ENCODE measurements at places on chromosomes 2 and 18.

GRCh38 chr2:234444893-234445292 is 52.0 kb downstream of the ARL4C start:
- no peak for DNase-seq

- no peak for DNase-seq
Measured at GRCh38 chr18:9522952-9523351, 47.6 kb downstream of the RALBP1 start.

DNA sequence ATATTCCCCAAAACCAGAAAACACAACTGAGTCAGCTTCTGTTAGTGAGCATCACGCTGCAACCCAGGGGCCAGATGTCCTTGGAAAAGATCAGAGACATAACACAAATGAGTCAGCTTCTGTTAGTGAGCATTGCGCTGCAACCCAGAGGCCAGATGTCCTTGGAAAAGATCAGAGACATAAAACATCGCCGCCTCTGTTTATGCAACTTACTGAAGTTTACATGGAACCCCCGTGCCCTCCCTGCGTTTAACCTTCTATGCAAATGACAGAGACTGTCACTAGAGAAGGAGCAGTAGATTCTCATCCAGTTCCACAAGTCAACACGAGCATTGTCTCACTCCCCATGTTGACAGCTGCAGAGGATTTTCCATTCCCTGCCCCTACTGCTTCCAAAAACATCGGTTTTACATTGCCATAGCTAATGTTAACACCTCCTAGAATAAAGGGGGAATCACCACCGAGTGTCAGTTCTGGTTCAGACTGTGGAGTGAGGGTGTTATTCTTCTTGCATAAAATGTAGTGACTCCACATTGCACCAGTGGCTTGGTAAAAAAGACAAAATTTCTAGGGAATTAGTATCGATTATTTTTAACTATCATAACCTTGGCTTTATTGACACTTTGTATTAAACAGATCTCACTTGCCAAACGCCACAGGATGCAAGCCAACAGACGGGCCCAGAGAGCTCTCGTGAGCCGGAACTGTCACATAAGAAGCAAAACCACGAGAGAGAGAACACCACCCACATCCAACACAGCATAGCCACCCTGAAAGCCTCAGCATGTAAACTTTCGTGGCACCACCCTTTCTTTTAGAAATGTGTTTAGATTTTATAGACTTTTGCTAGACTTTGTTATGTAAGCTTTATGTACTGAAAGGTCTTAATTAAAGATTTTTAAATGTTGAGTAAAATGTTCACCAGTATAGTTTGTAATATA is 87.7 kb downstream of the SH3YL1 start:
- DNase-seq: no peak

- no peak for DNase-seq
Measured at GRCh38 chr2:236636261-236636660, 66.6 kb downstream of the ACKR3 start.

DNA sequence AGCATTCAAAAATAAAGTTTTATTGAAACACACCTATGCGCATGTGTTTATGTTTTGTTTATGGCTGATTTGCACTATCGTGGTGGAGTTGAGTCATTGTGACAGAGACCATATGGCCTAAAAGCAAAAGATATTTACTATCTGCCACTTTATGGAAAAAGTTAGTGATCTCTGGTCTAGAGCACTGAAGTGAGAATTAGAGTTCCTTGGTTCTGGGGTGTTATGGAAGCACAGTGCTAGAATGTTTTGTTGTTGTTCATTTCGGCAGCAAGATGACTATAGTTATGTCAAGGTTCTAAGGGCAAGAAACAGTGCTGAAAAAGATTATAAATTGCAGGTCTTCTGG is 416.5 kb downstream of the SLC4A3 start:
- DNase-seq: peak; percentile 70

- no peak for DNase-seq
Measured at GRCh38 chr2:234829074-234829455, 122.8 kb upstream of the SH3BP4 start.

- no peak for DNase-seq
Measured at GRCh38 chr2:226962176-226962773, 126.4 kb downstream of the RHBDD1 start.

DNA sequence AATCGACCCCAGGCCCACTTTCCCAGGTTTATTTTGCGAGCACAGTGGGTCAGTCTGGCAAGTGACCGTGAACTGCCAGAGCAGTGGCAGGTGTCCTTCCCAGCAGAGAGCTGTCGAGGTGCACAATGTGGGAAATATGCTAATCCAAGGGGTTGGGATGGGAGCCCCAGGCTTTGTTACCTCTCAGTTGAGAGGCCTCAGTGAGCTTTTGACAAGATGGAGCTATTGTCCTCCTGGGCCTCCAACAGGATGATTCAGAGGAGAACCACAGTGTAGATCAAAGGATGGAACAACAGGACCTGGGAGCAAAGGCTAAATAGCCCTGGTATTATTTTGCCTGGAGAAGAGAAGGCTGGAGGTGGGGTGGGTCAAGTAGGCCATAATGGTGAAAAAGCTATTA is 150.8 kb downstream of the NCKAP5 start:
- DNase-seq: no peak

DNA sequence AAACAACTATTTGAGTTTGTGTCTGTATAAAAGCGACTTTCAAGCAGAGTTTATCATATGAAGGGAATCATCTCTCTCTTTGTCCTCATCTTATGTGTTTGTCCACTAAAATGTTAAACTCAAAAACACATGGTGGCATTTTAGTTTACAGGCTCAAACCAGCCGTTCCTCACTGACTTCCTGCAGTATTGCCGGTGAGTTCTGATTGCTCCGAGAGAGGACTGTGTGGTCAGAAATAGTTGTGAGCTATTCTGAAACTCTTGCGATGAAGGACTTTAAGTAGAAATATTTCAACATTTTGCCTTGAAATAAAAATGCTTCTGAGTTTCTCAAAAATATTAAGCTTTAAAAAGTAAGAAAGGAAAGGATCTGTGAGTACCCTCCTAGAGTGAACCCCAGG is 163.2 kb upstream of the CAVIN2 start:
- DNase-seq: no peak

- no peak for DNase-seq
Measured at GRCh38 chr2:109507217-109507616, 106.5 kb downstream of the SEPTIN10 start.
